ENCODE measurements at places on chromosomes 7 and 10.

GRCh38 chr10:96299383-96299782 lies 4.9 kb upstream of the DNTT start:
- DNase-seq = no peak

DNA sequence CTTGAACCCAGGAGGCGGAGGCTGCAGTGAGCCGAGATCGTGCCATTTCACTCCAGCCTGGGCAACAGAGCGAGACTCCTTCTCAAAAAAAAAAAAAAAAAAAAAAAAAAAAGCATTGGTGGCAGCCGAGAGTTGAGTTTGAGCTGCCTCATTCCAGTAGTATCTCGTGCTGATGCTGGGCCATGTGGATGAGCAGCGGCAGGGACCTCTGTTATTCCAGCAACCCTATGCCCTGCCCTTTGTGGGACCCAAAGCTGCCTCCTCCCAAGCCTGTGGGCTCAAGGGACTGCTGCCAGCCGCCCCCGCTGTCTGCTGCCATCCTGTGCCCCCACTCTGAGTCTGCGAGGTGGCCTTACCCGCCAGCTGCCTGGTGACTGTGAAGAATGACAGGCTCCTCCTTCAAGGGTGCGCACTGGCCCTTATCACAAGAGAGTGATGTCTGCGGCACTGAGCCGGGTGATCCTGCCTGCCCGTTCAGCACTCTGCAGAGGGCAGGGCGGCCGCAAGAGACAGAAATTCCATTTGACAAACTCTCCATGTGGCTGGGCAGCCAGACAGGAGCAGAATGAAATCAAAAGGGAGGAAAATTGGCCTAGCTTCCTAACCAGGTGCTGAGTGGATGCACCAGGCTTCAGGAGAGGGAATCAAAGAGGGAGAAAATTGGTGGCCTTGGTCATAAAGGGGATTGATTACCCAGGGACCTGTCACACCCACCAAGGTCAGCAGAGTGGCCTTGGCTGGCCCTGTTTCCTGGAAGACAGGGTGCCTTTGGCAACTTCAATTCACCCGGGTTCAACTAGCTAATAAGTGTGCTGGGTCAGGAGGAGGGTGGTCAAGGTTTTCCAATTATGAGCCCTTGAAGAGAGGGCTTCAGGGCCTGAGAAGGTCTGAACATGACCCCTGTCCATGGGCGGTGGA lies 65.3 kb upstream of the ZMIZ1 start:
- peak; percentile 22 for DNase-seq

GRCh38 chr10:101888251-101888949 lies 44.8 kb upstream of the KCNIP2 start:
- DNase-seq = no peak

GRCh38 chr10:124595143-124595883 lies 133.7 kb downstream of the LHPP start:
- DNase-seq = no peak

DNA sequence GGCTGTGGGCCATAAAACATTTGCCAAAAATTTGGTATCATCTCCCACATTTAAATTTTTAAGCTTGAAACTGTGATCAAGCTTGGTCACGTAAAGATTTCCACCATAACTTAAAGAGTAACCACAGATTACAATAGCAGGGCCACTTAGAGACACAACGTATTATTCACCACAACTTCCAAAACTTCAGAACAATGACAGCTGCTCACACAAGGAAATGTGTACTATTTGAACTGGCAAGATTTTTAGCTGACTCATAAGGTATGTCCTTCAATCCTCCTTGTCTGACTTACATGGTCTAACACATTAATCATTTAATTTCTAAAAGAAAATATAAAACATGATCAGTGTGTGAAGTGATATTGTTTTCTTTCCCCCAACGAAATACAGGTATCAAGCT lies 234.5 kb downstream of the PARD3 start:
- DNase-seq = no peak
